Effector memory CD8-positive, alpha-beta T cell (primary cell): ENCODE measurements at places on chromosomes 5 and 9.

- DNase-seq, result no peak
Observed at GRCh38 chr5:115450741-115451140, 93.8 kb downstream of the FEM1C start.

GRCh38 chr5:40204144-40204543 lies 475.6 kb upstream of the PTGER4 start:
- no peak for DNase-seq

- DNase-seq, result no peak
Observed at GRCh38 chr9:34518110-34518616, 4.6 kb downstream of the ENHO start.

DNA sequence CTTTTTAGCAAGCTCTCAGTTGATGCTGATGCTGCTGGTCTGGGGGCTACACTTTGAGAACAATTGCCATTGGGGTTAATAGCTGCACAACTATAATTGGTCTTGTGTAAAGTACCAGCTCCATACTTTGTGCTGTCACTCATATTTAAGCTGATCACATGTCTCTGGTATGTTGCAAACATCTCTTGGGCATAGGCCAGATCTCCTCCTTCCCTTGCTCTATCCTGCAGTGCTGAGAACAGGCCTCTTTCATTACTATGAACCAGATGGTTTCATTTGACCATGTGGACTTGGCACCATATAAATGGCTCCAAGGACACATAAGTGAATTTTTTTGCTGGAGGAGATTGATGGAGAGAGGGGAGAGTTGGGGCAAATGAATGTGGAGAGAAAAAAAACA lies 48.4 kb downstream of the DMRT2 start:
- DNase-seq, result no peak

DNA sequence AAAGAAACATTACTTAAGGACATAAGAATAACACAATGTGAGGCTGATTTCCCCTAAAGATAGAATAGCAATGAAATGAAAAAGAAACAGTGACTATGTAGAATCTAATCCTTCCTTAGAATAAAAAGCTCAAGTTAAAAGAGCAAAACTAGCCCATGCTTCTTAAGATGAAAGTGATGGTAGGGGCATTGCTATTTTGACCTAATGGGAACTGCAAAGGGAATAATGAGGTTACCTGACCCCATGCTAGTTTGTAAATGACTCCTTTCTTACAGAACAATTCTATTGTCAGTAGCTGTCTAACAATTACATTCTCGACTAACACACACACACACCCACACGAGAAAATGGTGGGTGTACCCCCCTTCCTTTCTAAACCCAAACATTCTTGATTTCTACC lies 575.8 kb downstream of the CSNK1G3 start:
- no peak for DNase-seq

DNA sequence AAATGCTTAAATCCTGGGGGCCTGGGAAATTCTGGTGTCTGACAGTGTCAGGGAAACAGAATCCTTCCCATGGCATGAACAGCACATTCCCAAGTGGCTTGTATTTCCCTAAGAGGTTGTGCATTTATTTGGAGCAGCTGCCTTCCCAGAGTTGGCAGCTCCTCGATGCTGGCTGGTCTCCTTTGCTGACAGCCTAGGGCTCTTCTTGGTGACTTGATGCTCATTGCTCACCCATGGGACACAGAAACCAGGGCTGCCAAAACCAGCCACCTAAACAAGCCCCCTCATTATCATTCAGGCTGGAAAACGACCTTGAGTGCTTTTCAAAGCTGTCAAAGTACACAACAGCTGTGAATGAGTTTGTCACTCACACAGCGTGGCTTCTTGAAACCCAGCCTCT lies 24.2 kb downstream of the ENHO start:
- DNase-seq, result no peak

DNA sequence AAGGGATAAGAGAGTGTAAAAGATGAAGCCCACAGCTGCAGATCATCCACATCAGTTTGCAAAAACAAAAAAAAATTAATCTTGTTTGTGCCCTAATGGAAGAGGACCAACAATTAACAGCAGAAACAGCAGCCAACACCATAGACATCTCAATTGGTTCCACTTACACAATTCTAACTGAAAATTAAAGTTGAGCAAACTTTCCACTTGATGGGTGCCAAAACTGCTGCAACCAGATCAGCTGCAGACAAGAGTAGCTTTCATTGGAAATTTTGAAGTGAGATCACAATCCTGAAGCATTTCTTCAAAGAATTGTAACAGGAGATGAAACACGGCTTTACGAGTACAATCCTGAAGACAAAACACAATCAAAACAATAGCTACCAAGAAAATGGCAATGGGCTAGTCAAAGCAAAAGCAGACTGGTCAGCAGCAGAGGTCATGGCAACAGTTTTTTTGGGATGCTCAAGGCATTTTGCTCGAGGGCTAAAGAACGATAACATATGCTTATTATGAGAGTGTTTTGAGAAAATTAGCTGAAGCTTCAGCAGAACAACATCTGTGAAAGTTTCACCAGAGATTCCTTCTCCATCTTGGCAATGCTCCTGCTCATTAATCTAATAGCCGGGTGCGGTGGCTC lies 4.1 kb upstream of the RBM27 start:
- no peak for DNase-seq

DNA sequence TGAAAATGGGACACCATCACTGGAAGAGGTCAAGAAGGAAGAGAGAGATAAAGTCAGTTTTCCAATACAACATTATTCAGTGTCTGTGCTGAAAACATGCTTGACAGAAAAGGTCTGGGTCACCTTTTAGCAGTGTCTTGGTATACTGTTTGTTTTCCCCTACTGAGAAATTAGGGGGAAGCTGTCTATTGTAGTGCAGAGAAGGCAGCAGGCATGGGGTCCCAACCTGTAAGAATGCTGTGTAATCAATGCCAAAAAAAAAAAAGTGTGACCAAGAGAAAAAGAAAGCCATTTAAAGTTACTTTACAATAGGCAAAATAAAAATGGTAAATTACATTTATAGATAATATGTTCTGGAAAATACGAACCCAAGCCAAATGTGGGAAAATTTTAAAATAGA lies 139.3 kb downstream of the RAB3C start:
- no peak for DNase-seq

DNA sequence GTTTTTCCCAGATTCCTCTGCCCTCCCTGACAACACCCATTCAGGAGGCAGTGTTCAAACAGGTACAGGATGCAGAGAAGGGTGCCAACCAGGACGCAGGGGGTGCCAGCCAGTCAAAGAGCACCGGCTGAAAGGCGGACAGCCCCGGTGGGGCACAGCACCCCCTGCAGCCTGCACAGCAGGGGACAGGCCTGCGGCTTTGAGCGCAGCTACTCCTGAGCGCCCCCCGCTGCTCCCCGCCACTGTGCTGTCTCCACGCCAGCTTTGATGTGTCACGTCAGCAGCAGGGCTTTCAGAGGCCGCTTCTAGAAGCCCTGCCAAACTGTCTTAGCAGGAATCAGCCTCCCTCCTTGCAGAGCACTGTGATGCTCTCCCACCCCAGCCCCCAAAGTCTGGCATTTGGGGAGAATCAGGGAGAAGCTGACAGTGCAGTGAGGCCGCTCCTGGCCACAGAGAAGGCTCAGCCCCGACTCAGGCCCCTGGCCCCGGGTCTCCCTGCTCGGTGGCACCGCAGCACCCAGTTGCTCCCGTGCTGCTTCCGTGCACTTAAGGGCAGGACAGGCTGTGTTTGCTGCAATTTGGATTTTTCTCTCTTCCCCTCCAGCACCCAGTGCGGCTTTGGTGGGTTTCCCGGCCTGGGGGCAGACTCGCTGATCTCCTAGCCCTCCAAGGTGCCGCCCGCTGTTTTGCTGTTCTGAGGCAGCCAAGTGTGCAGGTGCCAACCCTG lies 20.3 kb downstream of the AK8 start:
- DNase-seq, result no peak

GRCh38 chr5:121962347-121962670 lies 534 bp downstream of the SRFBP1 start:
- no peak for DNase-seq
